ENCODE measurements at places on chromosomes 2 and 18. TPM values are rescaled to one million over a fixed set of nuclear protein-coding genes. Genes with fewer than 3 reads are reported as not detected.

Gene HOXD13
- total RNA-seq, result 0.19 TPM

Gene IL1R1
- 41.1 TPM for total RNA-seq

Gene SPATA3
- total RNA-seq, result not detected

Gene HAUS1
- total RNA-seq, result 36.9 TPM

Gene SPATS2L
- total RNA-seq, result 137 TPM

Gene WDCP
- 14.8 TPM for total RNA-seq

Gene IAH1
- total RNA-seq, result 98.4 TPM

Gene VIL1
- 0.27 TPM for total RNA-seq

Gene RBM43
- total RNA-seq, result 3.0 TPM

Gene IL36A
- total RNA-seq, result not detected

Gene ZBTB7C
- total RNA-seq, result 0.53 TPM
